GM10248 (cell line): ENCODE measurements at places on chromosomes 1 and 21.

DNA sequence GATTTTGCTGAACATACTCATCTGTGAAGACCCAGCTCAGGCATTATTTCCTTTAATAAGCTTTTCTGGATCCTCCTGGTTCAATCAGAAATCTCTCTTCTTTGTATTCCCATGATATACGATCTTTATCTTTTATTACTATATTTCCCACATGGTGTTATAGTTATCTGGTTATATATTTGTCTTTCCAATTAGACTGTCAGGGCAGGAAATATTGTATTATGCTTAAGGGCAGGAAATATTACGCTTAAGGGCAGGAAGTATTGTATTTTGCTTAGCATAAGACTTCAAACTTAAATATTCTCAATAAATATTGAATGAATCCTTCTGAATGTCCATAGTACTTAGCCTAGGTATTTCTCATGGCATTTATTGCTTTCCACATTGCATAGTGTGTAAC is 122.2 kb downstream of the COQ8A start:
- DNase-seq = no peak

- DNase-seq = no peak
These were observed 335.3 kb downstream of the ASTN1 start for GRCh38 chr1:176829261-176829660.

DNA sequence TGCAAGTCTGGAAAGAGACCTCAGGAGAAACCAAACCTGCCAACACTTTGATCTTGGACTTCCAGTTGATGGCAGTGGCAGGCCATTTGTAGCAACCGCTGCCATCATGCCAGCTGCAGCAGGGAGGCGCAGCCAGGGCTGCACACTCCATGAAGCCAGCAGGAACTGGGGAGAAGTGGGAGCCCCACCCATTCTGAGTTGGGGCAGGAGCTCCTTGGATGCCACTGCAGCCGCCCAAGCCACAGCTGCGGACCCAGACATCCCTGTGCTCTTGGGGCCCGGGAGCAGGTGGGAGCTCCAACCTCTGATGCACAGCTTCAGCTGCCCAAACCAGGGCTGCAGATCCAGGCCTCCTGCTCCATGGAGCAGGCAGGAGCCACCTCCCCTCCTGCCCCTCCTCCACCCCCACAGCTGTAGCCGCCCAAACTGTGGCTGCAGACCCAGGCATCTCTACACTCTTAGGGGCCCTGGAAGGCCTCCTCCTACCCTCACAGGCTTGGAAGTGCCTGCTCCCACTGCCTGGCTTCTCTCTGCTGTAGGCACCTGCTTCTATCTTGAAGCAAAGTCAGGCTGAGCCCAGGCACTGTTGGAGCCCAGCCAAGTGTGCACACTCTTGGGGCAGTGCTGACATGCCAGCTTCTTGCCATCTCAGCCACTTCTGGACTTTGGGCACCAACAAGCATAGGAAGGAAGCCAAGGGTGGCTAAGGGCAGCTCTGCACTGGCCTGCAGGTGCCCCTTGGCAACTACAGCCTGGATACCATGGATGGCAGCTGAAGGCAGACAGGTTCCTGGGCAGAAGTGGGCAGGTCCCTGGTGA is 20.0 kb upstream of the DISP1 start:
- DNase-seq = no peak

- DNase-seq = peak; percentile 64
These were observed 2.4 kb downstream of the SPSB1 start for GRCh38 chr1:9294910-9295636.

GRCh38 chr1:206114692-206115640 is 2.2 kb downstream of the AVPR1B start:
- DNase-seq = no peak

DNA sequence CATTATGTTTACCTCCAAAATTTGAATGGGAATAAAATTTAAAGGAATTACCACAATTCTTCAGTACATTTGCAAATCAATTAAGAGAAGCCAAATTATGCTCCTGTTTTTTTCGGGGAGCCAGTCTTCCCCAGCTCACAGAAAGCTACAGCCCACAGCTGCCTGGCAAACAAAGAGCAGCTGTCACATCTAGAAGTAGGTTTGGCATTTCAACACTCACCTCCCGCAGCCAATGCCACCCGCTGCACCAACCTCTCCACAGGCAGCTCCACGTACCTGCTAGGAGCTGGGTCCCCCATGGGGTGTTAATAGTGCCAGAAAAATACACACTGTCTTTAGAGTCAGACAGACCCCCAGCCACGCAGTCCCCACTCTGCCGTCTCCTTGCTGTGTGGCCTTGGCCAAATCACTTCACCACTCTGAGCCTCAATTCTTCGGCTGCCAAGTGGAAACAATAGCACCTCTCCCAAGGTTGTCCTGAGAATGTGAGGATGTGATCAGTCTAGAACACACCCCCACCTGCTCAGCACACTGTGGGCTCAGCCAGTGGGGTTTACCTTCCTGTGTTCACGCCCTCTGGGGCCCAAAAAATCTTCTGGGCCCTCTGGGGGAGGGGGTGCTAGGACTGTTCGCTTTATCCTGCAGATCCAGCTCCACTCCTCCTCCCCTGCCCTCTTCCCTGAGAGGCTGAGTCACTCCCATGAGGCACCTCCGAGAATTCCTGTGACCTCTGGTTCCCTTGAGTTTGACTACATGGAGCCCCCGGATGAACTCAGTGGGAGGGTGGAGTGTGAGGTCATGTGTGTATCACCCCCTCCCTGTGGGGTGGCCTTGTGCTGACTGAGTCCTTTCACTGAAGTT is 204.3 kb upstream of the GRIK3 start:
- DNase-seq = no peak

GRCh38 chr1:25517476-25518394 is 25.7 kb upstream of the LDLRAP1 start:
- no peak for DNase-seq
